ENCODE measurements at places on chromosomes 13 and 19.

- DNase-seq = no peak
Observed at GRCh38 chr13:27496006-27496405, 45.6 kb upstream of the MTIF3 start.

DNA sequence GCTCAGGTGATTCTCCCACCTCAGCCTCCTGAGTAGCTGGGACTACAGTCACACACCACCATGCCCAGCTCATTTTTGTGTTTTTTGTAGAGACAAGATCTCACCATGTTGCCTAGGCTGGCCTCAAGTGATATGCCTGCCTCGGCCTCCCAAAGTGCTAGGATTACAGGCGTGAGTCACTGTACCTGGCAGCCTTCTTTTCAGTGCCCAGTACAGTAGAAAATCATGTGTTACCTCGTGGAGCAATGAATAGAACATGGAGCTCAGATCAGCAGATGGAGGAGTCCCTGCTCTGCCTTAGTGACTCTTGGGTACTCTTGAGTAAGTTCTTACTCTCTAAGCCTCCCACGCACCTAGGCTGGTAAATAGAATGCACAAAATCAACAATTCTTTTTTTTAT, 44.7 kb downstream of the THSD1 start:
- DNase-seq = no peak

DNA sequence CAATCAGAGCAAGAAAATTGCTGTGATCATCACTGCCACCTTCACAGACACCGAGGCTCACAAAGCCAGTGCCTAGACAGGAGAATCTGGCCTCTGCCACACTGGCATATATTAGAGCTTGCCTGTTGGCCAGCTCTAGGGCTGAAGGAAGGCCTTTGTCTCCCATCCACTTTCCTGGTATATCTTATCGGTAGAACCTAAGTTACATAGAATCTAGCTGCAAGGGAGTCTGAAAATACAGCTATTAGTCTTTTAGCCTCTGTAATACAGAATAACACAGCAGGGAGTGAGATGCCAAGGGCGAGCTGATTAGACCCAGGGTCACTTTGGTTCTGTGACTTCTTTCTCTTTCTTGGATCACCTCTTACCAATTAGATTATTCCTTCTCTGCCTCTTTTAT, 154.9 kb upstream of the KL start:
- DNase-seq = no peak

DNA sequence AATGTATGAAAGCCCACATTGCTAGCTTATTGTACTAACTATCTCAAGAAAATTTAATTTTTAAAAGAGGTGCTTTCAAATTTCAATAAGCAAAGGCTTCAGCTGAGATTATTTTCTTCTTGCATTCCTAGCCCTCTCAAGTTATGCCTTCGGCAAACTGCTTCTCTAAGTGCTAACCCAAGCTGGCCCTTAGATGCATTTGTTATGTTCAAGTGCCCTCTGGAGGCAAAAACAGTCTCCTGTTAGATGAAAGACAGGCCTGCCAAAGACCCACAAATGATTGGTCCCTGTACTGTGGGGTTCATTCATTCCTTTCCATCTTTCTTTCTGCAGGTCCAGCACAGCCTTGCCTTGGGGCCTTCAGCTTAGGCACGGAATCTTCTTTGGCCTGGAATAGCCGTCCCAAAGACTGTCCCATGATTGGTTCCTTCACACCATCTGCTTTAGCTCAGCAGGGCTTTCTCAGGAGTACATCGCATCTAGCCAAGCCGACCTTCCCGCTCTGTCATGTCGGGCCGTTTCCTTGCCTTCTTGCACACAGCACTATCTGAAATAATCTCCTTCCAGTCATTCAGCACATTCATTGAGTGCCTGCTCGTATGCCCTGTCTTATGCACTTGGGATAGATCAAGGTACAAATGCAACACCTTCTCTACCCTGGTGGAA, 26.4 kb upstream of the TPTE2 start:
- peak; percentile 73 for DNase-seq

DNA sequence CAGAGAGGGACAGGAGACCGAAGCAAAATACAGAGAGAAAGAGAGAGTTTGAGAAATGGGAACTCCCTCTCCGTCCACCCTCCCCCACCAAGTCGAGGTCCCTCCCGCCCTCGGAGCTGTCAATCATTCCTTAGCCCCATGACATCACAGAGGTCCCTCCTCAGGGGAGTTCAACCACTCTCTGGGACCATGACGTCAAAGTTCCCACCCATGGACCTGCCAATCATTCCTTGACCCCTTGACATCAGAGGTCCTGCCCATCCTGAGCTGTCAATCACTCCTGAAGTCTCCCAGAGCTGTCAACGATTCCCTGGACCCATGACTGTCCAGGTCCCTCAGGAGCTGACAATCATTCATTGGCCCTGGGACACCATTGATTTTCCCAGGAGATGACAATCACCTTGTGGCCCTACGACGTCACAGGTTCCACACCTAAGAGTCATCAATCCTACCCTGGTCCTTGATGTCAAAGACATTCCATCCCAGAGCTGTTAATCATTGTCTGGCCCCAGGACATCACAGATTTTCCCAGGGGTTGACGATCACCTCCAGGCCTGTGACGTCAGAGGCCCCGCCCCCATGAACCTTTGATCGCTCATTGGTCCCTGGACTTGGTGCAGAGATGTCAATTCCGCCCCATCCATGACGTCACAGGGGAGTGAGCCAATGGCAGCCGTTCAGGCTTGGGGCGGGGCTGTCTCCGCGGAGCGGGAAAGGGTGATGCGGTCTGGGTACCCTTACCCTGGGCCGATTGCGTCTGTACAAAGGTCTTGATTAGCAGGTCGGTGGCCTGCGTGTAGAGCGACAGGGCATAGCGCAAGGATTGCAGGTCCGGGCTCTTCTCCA, 61.7 kb downstream of the COLGALT1 start:
- no peak for DNase-seq

- no peak for DNase-seq
Observed at GRCh38 chr19:45782820-45783785, 813 bp upstream of the DMPK start.

DNA sequence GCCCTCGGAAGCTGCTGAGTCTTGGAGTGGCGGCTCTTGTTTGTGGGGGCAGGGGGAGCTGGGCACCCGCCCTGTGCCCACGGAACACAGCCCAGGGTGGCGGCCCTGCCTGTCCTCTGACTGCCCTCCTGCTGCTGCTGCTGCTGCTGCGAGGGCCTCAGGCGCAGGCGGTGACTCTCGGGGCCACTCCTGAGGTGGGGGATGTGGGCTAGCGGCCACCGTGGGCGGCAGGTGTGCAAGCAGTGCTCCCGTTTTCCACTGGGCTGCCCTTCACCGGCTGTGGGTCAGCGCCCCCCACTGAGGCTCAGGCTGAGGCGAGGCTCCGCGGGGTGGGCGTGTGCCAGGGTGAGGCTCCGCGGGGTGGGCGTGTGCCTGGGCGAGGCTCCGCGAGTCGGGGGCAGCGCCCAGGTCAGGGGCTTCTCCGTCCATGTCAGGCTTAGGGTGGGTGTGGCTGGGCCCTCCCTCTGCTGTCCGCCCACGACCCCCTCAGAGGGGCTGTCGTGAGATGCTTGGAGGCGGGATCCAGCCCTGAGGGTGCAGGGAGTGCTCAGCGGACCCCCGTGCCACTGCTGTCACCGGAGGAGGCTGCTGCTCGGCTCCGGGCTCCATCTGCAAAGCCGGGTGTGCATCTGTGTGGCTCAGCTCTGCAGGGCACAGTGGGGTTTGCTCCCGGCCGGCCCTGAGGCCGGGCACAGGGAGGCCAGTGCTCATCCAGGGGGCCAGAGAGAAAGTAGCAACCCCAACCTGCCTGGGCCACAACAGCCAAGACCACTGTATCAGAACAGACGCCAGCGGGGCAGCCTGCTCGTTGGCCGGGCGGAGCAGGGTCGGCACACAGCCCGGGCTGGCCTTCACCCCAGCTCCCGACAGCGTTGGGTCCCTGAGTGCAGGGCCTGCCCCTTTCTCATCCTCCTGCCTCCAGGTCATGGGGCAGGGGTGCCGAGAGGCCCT, 14.5 kb downstream of the CSNK1G2 start:
- no peak for DNase-seq

- DNase-seq = no peak
Observed at GRCh38 chr19:30842926-30843325, 470.7 kb downstream of the ZNF536 start.

- DNase-seq = no peak
Observed at GRCh38 chr13:102472650-102473049, 70.8 kb upstream of the FGF14 start.

DNA sequence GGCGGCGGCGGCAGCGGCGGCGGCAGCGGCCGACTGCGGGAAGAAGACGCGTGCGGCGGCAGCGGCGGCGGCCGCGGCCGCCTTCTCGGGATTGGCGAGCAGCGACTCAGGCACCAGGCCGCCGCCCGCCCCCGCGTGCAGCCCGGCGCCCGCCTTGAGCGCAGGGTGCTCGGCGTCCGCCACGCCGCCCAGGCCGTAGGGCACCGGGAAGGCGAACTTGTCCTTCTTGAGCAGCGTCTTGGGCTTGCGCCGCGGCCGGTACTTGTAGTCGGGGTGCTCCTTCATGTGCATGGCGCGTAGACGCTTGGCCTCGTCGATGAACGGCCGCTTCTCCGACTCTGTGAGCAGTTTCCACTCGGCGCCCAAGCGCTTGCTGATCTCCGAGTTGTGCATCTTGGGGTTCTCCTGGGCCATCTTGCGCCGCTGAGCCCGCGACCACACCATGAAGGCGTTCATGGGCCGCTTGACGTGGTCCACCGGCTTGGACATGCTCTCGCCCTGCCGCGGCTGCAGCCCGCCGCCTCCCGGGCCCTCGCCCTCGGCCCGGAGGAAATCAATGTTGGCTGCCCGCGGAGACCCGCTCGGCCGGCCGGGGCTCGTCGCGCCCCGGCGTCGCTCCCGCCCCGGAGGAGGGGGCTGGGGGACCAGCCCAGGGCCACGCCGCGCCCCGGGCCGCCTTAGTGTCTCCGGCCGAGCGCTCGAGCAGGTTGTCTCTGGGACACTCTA, 621 bp downstream of the SOX21 start:
- no peak for DNase-seq

DNA sequence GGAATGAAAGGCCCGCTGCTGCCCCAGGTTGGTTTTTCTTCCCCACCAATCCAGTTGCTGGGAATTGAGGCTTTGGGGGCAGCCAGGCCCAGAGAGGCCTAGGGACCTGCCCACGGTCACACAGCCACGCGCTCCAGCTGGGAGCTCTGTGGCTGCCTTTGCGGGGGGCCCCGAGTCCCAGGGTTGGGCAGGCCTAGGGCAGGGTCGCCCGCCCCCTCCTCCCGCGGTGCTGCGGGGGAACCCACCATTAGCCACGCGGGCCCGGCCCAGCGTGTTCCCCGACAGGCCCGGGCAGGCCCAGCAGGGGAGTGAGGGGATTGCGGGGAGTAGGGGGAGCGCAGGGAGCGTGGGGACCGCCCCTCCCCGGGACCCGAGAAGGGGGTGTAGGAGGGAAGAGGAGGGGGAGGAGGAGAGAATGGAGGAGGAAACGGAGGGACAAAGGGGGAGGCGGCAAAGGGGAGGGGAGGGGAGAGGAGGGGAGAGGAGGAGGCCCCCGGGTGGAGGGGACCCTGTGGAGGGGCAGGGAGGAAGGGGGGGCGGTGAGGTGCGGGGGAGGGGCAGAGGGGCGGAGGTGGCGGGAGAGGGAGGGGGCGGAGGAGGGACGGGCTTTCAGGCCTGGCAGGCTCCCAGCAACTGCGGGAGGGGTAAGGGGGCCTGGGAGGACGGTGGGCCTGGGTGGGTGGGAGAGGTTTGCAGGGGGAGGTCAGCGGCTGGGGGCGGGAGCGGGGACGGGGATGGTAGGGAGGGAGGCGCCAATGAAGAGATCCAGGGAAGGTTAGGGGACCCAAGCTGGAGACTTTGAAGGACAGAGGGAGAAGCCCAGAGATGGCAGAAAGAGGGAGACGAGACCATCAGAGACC, 12.9 kb upstream of the TLE2 start:
- DNase-seq = no peak

GRCh38 chr19:39082745-39083598, 1.2 kb upstream of the ACP7 start:
- DNase-seq = no peak

GRCh38 chr13:45055198-45055901, 65.0 kb upstream of the GTF2F2 start:
- DNase-seq = no peak

DNA sequence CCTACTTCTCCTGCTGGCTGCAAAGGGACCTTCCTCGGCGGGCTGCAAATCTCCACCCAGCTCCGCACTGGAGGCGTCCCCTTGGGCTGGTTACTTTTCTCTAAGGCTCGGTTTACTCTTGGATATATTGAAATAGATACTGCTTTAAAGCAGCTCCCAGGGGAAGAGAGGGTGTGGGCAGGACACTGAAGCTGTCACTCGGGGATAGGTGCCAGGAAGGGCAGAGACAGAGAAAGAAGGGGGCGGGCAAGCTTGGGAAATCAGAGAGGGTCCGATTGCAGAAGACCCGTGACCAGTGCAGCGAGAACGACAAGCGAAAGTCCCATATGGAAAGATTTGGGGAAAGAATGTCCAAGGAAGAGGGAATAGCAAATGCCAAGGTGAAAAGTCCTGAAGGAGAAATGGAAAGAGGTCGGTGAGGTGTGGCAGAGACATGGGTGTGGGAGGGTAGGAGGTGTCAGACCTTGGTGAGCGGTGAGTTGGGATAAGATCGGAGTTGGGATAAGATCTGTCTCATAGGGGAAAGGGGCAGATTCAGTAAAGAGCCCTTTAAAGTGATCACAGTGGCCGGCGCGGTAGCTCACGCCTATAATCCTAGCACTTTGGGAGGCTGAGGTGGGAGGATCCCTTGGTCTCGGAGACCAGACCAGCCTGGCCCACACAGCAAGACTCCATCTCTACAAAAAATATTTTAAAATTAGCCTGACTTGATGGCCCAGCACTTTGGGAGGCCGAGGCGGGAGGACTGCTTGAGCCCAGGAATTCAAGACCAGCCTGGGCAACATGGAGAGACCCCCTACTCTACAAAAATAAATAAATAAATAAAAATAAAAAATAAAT, 618 bp downstream of the THSD8 start:
- DNase-seq = no peak

DNA sequence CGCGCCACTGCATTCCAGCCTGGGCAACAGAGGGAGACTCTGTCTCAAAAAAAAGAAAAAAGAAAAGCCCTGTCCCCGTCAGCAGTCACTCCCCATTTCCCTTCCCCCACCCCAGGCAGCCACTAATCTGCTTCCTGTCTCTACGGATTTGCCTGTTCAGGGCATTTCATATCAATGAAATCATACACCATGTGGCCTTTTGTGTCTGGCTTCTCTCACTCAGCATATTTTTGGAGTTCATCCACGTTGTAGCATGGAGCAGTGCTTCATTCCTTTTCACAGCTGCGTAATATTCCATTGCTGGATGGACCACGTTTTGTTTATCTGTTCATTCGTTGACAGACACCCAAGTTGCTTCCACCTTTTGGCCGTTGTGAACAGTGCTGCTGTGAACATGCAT, 36.1 kb upstream of the KLF2 start:
- no peak for DNase-seq

GRCh38 chr13:110525328-110526319, 35.9 kb downstream of the RAB20 start:
- no peak for DNase-seq

GRCh38 chr13:54965881-54966280, 1937.3 kb downstream of the OLFM4 start:
- DNase-seq = no peak

All from GF-D8 (cell line).